CD4-positive, CD25-positive, alpha-beta regulatory T cell (primary cell): ENCODE measurements at places on chromosomes 1 and 21. TPM values are rescaled to one million over a fixed set of nuclear protein-coding genes. Genes with fewer than 3 reads are reported as not detected.
A peak's percentile ranks its signal among the peaks of the same experiment; 100 is the strongest.

- DNase-seq = no peak
Measured at GRCh38 chr1:171748651-171749050, 6.8 kb upstream of the VAMP4 start.

- DNase-seq = no peak
Measured at GRCh38 chr1:1212780-1213344, 1.1 kb downstream of the TNFRSF4 start.

GRCh38 chr1:204875255-204875654 lies 4.6 kb downstream of the NFASC start:
- DNase-seq = no peak

FMO4 gene
- 4.9 TPM for polyA plus RNA-seq

DNA sequence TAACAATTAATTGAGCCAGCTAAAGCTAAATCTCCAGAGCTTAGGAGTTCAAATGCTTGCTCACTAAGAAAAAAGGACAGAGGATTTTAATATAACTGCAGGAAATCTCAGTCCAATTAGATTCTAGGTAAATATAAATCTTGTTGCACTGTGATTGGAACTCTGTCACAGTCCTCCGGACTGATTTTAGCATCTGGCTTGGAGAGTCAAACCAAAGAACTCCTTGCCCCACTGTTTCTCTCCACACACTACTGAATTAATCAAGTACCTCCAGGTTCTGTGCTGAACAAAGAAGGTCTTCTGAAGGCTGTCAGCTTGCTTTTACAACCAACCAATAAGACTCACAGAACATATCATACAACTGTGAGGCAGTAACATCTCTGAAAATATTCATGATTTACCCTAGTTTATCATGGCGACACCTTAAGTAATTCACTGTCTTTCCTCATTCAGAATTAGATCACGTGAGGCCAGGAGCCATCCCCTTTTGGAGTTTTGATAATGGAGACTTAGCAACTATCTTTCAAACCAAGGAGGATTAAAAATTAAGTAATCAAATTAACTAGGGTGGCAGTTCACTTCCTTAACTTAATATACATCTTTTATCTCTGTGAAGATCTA lies 176.0 kb downstream of the RERE start:
- no peak for DNase-seq

DNA sequence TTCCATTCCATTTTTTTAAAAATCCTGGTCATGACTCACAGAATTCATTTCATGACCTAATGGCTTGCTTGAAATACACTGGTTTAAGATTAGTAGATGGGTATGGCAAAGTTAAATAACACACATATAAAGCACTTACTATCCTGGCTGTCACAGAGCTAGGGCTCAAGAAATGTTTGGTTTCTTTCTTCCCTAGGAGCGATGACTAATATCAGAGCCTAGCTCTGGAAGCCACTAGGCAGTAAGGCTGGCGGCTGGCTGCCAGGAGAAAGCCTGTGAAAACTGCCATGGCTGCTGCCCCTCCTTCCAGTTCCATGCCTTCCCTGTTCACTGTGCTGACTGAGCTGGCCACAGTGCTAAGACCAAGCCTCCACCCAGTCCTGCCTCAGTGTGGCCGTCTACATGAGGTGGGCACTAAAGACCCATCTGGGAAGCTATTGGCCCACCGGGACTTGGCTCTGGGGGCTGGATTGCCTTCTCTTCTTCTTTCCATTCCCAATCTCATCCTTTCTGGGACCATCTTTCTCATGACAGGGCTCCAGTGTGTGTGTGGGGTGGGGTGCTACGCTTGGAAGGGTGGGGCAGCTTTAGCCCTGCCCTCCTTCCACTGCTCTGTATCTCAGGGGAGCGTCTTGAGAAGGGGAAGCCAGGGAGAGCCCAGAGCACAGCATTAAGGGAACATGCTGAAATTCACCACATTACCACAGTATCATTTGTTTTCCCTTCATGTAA lies 10.8 kb upstream of the ASCL5 start:
- no peak for DNase-seq

DNA sequence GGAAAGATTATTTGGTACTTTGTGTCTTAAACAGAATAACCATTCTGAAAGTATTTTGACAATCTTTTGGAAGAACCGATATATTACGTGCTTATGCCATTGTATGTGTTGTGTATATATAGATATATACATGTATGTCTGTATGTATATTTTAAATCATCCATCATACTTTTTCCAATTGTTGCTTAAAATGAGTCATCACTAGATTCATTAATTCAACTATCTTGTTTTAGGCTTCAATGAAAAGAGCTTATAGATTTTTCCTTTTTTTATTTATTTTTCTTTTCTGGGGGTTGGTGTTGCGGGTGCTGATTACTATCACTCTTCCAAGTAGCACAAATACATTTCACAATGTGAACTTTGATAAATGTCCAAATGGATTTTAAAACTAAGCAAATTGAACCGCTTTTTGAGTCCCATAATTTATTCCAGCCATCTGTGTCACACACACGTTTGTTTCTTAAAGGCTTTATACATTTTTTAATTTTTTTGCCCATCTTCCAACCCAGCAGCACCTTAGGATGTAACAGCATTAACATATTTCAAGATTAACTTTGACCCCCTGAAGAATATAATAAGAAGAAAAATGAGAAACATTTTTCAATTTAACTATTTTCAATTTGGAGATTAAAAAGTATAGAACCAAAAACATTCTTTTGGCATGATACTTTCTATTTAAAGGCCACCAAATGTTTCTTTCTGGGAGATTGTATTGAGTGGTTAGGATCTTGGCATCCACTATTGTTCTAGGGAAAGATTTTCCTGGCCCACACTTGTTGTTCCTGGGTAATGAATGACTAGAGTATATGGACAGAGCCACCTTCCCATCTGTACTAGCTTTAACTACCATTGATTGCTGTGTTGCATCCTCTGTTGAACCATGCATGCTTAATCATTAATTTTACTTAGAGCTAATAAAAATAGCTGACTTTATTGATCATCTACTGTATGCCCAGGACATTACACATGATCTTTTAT lies 9.3 kb upstream of the DPYD start:
- no peak for DNase-seq

GRCh38 chr1:168977618-168978017 lies 128.9 kb upstream of the ATP1B1 start:
- no peak for DNase-seq

F5 gene
- 11.5 TPM for polyA plus RNA-seq

GRCh38 chr1:245160741-245161400 lies 6.1 kb downstream of the KIF26B start:
- no peak for DNase-seq

GRCh38 chr1:64526312-64526711 lies 56.4 kb downstream of the CACHD1 start:
- DNase-seq = no peak

- no peak for DNase-seq
Measured at GRCh38 chr1:107250169-107250568, 109.3 kb downstream of the NTNG1 start.

GRCh38 chr1:202282596-202283283 lies 59.0 kb downstream of the UBE2T start:
- DNase-seq = no peak

AKR7A3 gene
- polyA plus RNA-seq = not detected

YIPF1 gene
- 35.8 TPM for polyA plus RNA-seq

DNA sequence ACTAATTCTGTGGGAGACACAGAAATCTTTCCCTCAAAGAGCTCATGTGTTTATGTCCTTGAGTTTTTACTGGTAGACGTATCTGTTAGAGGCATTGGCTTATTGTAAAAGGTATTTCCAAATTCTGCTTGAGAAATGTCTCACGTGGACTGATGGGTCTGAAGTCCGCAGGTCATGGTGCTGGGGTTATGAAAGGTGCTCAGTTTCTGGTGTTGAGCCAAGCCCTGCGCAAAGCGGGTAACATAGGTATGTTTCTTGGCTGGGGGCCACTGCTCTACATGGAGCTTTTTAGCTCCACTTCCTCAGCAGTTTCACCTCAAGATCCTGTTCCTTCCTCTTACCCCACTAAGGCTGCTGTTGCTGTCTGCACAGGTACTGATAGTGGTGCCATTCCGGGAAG lies 10.8 kb downstream of the UTP25 start:
- DNase-seq = no peak

DNA sequence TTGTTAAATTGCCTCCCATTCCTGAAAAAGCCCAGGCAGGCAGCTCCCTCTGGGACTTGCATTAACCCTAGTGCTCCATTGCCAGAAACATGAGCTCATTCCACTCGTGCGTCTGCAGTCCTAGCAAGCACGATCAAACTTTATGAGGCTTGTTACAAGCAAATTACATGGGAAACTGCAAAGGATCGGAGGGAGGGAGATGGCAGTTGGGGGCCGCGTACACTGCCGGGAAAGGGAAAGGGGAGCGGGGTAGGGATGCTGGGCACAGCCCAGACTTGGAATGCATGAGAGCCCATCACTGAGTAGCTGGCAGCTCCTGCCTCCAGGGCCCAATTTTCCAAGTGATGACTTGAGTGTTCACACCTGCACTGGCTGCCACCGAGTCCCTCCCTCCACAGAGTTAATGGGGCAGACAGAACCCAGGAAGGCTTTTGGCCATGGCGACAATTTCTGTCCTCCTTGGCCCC lies 169.9 kb downstream of the BRINP2 start:
- no peak for DNase-seq

DNA sequence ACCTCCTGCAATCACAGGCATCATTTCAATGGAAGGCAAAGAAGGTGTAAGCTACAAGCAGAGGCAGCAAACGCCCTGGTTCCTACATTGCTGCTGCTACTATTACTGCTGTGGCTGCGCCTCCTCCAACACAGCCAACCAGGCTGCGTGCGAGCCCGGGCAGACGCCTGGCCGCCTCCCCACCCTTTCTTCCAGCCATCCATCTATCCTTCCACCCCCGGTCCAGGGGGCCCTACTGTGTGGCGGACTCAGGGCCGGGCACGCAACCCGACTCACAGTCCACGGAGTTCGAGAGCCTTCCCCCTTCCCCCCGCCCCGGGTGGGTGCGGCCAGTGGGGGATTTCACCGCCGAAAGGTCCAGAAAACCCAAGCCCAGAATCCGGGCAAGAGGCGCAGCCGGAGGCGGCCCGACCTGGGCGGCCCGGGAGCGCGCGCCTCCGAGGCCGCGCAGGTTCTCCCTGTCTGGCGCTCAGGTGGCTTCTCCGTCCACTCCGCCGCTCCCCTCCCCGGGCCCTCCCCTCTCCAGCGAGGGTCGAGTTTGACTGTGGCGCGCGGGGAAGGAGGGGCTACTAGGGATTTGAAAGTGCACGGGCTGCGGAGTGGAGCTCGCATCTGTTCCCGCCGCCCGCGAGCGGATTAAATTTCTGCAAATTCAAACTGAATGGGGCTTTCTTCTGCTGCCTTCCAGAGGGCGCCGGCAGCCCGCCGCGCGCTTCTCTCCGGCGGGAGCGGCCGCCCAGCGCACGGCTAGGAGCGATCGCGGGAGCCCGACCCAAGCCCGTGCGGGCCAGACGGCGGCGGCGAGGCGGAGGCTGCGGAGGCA lies at the start of gene HUNK:
HUNK (plus strand) TSS at position 569 of the 823 bp plus-strand sequence. CDS start 655 bp downstream, outside the sequence.
- DNase-seq = peak; percentile 4

ADAM30 gene
- not detected for polyA plus RNA-seq

TTC24 gene
- 0.65 TPM for polyA plus RNA-seq

DNA sequence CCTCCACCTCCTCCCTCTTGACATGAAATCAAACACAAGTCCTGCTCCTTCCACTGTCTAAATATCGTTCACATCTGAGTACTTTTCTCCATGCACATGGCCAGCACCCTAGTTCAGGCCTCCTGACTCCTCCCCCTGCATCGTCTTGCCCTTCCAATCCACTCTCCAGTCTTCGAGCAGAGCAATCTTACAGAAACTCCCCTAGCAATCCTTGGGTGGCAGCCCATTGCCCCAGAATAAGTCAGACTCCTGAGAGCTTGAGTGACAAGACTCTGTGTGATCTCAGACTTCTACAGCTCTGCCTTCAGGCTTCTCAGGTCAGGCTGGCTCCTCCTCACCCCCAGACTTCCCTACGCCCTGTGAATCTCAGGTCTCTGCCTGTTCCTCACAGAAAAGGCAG lies 5.5 kb downstream of the SH2D2A start:
- no peak for DNase-seq

FCGR3A gene
- 0.52 TPM for polyA plus RNA-seq

IGSF9 gene
- not detected for polyA plus RNA-seq

URB2 gene
- polyA plus RNA-seq = 4.1 TPM

- DNase-seq = no peak
Measured at GRCh38 chr1:167776151-167776550, 54.4 kb downstream of the MPZL1 start.

DNA sequence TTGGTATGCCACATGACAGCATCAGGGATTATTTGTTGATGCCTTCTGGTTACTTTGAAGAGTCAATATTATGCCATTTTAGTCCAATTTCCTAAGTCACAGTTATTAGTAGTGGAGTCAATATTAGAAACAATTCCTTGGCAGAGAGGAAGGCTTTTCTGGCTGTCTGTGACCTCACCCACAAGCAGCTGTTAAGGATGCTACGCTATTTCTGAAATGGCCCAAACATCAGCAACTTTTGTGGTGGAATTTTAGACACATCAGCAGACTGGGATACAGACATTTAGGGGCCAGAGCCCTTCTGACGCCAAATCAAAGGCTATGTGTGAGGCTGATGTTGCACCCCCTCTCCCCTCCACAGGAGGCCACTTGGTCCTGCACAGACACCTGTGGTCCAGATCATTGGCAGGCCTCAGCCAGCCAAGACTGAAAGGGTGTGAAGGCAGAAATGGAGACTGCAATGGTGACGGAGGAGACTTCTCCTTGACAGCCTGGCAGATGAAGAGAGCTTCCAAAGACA lies 9.2 kb upstream of the RXRG start:
- DNase-seq = no peak

DNA sequence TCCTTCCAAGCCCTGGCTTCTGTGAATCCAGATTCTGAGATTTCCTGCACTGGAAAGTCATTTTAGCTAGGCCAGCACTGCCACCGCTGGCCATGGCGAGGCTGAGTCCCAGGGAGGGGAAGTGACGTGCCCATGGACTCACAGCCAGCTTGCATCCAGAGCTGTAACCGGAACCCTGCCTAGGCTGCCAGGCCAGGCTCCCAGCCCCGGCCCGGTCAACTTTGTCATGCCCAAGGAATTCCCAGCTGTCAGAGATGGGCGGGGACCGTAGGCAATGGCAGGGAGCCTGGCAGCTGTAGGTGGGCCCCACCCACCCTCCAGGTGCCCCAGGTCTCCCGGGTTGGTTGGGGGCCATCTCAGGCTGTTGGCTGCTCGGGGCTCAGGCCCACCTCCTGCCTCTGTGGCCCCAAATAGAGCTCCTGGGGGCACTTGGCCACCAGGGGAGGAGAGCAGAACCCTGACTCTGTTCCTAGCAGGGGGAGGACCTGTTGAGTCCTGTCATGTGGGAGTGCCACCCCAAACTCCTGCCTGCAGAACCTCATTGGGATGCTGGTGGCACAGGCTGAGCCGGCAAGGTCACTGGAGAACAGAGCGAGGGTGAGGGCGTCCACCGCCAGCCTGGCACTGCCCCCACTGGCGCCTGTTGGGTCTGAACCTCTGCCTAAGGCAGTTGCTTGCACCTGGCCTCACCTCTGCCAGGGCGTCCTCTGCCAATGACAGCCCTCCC lies 57.8 kb downstream of the FOXO6 start:
- DNase-seq = no peak

DNA sequence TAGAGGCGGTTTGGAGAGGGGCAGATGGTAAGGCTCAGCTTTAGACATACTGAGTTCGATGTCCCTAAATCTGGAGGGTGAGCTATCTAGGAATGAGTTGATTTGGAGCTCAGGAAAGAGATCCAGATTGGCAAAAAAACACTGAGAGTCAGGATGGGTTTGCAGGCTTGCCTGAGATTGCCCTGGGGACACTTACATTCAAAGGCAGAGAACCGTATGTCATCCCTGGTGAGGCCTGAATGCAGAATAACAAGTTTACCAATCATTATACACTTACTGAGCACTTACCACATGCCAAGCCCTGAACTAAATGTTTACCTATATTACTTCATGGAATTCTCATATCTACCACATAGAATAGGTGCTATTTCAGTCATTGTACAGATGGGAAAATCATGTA lies 27.5 kb downstream of the TFAP2E start:
- DNase-seq = no peak

CHRNB2 gene
- polyA plus RNA-seq = not detected
